ENCODE measurements at places on chromosomes 12 and 14.

DNA sequence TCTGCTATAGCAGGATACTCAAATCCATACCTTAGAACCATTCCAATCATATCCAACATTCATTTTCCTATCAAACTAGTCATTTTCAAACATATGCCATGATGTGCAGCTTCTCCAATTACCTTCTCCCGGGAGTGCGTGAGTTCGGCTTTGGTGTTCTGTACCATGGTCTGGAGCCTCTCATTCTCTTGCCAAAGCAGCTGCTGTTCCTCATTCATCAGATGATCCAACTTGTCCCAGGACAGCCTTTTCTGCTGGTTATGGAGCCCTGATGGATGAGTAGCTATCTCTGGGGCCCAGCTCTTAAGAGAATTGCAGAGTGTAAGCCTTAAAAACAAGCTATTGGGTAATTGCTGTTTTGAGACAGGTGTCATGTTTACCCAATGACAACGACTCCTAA is 71.1 kb upstream of the SAV1 start:
- no peak for DNase-seq

- no peak for DNase-seq
These were observed 55.2 kb downstream of the FOS start for GRCh38 chr14:75333606-75334548.

- DNase-seq: no peak
These were observed 37.5 kb upstream of the FBLN5 start for GRCh38 chr14:91985008-91985407.

- DNase-seq: no peak
These were observed 3.3 kb downstream of the TMTC2 start for GRCh38 chr12:82690006-82690405.

GRCh38 chr12:31526158-31526546 is 64.8 kb downstream of the DENND5B start:
- no peak for DNase-seq

- DNase-seq: no peak
These were observed 53.5 kb downstream of the FRS2 start for GRCh38 chr12:69523433-69524330.

GRCh38 chr14:105358140-105358846 is 40.0 kb upstream of the TEX22 start:
- no peak for DNase-seq

GRCh38 chr12:7017870-7018349 is 366 bp downstream of the LPCAT3 start:
- no peak for DNase-seq

GRCh38 chr12:120649442-120650232 is 9.2 kb downstream of the CABP1 start:
- DNase-seq: no peak

- no peak for DNase-seq
These were observed 136.1 kb downstream of the ANO2 start for GRCh38 chr12:5808981-5809380.

GRCh38 chr12:104672501-104673265 is 215.9 kb downstream of the CHST11 start:
- DNase-seq: no peak

DNA sequence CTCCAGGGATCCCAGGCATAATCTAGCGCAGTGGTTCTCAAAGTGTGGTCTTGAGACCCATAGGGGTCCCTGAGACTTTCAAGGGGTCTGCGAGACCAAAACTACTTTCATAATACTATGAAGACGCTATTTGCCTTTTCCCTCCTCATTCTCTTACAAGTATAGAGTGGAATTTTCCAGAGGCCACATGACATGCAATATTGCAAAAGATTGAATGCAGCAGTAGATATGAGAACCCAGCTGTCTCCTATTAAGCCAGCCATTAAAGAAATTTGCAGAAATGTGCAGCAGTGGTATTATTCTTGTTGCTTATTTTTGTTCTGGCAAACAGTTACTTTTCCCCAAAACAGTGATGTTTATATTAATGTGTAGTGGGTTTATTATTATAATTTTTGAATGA is 62.8 kb downstream of the VWF start:
- no peak for DNase-seq

GRCh38 chr12:25494926-25495325 is 58.2 kb downstream of the LMNTD1 start:
- DNase-seq: no peak

DNA sequence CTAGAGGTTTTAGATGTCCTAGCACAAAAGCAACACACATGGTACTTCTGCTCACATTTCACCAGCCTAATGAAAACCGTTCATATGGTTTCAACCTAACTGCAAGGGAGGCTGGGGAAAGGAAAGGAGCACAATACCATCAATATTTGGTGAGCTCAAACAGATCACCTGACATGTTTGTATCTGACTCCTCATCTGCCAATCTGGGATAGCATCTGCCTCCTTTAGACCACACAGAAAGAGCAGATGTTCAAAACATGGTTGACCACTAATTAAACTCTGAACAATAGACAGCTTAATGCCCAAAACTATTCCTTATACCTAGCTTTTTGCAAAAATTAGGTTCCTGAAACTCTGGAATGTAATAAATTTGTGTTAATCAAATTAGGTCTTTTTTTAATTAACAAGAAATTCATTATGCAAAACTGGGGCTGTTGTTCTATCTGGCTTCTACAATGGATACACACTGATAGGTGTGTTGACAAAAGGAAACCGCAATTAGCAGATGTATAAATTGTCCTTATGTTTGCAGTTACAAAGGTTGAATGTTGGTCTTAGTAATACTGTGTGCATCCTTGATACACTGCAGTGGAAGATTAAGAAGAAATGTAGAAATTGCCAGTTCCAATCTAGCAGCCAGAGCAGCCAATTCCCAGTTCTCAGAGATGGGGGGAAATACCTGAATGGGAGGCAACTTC is 89.3 kb downstream of the DUSP6 start:
- no peak for DNase-seq

DNA sequence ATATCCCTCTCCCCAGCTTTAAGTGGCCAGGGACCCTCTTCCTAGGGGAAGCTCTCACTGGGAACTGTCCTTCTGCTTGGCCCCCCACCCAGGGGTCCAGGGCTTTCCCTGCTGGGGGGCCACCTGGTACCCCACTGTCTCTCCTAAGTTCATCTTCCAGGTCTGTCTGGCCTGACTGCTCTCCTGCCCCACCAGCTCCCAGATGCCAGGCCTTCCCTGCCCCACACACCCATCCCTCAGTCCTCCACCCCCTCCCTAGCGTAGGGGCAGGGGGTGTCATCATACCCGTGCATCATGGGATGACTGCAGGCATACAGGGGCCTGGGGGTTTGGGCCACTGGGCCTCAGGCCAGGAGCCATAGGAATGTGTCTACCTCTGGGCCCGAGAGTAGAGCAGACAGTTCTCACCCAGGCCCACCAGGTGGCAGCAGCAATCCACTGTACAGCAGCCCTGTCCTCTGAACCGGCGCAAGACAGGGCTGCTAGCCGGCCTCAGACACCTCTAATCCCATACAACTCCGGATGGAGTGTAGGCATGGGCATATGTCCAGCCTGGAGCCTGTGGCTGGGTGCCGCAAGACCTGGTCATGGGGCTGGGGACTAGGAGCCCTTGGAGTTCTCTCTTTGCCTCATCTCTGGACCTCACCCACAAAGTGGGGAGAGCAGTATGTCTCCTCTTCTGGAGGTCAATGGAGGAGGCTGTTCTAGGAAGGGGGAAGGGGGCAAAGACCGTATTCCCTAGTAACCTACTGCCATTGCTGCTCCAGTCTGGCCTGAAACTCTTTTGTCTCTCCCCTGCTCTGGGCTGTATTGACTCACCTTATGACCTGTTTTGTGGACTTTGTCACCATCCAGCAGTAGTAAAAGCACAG is 10.0 kb upstream of the SMARCD1 start:
- DNase-seq: peak; percentile 46

DNA sequence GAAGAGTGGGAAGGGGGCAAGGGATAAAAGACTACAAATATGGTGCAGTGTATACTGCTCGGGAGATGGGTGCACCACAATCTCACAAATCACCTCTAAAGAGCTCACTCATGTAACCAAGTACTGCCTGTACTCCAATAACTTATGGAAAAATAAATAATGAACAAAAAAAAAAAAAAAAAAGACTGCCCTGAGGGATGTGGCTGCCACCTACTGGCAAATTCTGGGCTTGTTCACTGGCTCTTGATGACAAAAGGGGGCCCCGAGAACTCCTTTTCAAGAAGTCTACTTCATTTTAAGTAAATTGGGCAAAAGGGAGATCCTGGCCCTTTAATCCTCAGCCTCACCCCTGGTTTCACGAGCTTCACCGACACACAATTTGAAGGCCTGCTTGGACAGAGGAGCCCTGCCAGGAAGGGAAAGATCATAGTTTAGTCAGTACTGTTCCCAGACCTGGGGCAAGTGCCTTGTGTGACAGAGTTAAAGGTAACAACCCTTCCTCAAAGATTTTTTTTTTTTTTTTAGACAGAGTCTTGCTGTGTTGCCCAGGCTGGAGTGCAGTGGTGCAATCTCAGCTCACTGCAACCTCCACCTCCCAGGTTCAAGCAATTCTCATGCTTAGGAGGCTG is 26.1 kb upstream of the STAC3 start:
- DNase-seq: no peak

GRCh38 chr12:46914336-46914735 is 88.5 kb upstream of the SLC38A4 start:
- DNase-seq: no peak

GRCh38 chr12:28933864-28934527 is 215.1 kb upstream of the FAR2 start:
- DNase-seq: no peak

GRCh38 chr14:75904311-75904710 is 77.5 kb downstream of the TGFB3 start:
- DNase-seq: no peak

- no peak for DNase-seq
These were observed 613 bp downstream of the ARHGEF40 start for GRCh38 chr14:21070610-21071224.

- no peak for DNase-seq
These were observed 716 bp upstream of the PTGDR start for GRCh38 chr14:52266782-52267181.

GRCh38 chr12:5650281-5650680 is 218.4 kb downstream of the NTF3 start:
- no peak for DNase-seq

GRCh38 chr14:81261176-81261575 is 40.4 kb upstream of the GTF2A1 start:
- DNase-seq: no peak

GRCh38 chr14:101628975-101629374 is 67.7 kb downstream of the DIO3 start:
- no peak for DNase-seq

- DNase-seq: no peak
These were observed 890 bp downstream of the SPTLC2 start for GRCh38 chr14:77615361-77616132.

GRCh38 chr12:126914170-126914793 is 1352.7 kb upstream of the TMEM132C start:
- no peak for DNase-seq

DNA sequence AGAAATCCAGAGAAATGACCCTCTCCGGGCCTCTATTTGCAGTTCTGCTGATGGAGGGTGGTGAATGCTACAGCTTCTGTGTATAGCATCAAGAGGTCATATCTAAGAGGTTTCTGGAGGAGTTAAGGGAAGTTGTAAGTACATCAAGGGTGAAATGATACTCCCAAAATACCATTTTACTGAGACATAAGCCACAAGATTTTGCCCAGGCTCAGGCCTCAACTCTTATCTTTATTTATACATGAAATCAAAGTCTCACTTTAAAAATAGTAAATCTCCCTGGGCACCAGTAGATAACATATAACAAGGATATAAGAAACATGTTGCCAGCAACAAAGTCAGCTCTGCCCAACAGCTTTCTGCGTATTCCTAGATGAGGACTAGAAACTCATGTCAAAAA is 40.4 kb downstream of the NIN start:
- DNase-seq: no peak

GRCh38 chr14:102829016-102829548 is 51.8 kb downstream of the TRAF3 start:
- DNase-seq: peak; percentile 47

GRCh38 chr14:26163761-26164160 is 434.1 kb downstream of the NOVA1 start:
- peak; percentile 28 for DNase-seq

DNA sequence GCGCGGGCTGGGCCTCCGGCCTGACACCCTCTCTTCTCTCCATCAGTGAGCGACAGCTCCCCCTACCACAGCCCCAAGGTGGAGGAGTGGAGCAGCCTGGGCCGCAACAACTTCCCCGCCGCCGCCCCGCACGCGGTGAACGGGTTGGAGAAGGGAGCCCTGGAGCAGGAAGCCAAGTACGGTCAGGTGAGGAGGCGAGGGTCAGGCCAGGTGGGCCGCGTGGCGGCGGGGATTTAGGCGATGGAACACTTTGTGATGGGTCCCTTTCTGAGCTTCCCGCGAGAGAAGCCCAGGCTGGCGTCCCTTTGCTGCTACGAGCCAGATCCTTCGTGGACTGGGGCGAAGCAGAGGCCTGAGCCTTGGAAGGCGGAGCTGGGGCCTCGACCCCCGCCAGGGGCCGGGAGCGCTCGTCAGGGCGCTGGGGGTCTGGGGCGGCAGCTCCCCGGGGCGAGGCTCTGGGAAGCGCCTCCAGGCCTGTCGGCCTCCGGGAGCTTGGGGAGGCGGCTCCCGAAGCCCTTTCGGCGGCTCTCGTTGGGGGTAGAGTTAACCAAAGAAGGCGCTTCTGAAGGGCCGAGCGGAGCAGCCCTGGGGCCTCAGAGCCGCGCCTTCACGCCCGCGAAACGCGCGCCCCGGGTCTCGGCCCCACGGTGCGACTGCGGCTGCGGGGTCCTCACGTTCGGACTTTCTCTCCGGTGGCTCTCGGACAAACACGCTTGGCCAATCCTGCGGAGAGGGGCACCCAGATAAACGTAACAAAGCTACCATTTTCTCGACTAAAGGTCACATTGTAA is 5.0 kb downstream of the PAX9 start:
- DNase-seq: no peak

- DNase-seq: no peak
These were observed 333.9 kb downstream of the ZFP36L1 start for GRCh38 chr14:68458840-68459469.

- peak; percentile 8 for DNase-seq
These were observed 164.8 kb downstream of the SNAPC1 start for GRCh38 chr14:61927060-61927459.

GRCh38 chr14:106840991-106841390 is 1314.6 kb downstream of the TMEM121 start:
- no peak for DNase-seq

DNA sequence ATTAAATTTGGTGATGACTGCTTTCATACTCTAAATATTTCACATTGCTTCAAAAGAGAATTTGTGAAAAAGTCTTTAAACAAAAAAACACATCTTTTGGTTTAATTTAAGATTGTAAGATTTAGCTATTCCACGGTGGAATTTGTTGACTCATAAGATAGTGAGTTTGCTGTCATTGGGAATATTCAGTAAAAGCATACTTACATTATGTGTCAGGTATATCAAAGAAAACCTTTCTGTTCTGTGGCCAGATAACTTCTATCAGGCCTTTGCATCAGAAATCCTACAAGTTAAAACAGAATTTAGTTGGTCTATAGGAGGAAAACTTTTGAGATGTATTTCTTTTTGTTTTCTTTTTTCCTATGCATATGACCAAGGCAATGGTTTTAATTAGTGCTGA is 148.8 kb upstream of the E2F7 start:
- DNase-seq: no peak

Measured in NCI-H1694 (cell line).